ENCODE measurements at places on chromosomes 5 and 9.

DNA sequence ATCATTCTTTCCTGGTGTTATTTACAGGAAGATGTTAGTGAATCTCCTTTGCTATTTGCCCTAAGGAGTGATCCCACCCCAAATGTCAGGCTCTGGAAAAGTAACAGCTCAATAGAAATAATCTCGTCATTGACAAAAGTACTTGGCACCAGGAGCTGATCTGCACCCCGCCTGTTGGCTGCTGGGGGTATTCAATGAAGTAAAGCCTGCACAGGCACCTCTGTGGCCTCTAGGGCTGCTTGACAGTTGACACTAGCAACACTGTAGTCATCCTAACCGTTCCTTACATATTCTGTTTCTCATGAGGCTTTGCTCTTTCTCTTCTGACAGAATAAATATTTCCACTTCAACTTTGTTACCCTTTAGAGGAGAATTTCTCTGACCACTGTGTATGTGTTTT is 103.4 kb downstream of the DOCK2 start:
- H3K27me3 ChIP-seq, result no peaks in the 10 kb centered on the region
- peaks cover 15% of the 10 kb centered on the region for H3K4me1 ChIP-seq
- H3K27ac ChIP-seq, result no peak overlapping the region
- DNase-seq, result no peak

DNA sequence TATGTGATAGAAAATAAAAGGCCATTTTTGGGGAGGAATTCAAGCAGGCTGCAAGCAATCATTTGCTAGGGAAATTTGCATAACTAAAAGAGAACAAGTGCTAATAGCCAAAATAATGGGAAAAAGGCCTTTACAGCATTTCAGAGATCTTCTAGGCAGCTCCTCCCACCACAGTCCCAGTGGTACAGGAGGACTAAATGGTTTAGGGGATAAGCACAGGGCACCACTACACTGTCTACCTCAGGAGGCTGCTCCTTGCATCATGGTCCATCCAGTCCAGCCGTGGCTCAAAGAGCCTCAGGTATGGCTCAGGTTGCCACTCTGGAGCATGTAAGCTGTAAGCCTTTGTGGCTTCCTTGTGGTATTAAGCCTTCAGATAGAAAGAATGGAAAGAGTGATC is 485.6 kb downstream of the PDE4D start:
- H3K27me3 ChIP-seq, result no peaks in the 10 kb centered on the region
- no peaks in the 10 kb centered on the region for H3K4me1 ChIP-seq
- H3K36me3 ChIP-seq, result no peaks in the 10 kb centered on the region

- H3K4me1 ChIP-seq, result peaks cover 25% of the 10 kb centered on the region
- DNase-seq, result no peak
- no peaks in the 10 kb centered on the region for H3K27me3 ChIP-seq
- no peak overlapping the region for H3K4me3 ChIP-seq
These were observed 76.2 kb downstream of the NRG2 start for GRCh38 chr5:139966856-139967255.

GRCh38 chr9:17230646-17231045 is 95.8 kb downstream of the CNTLN start:
- H3K4me1 ChIP-seq, result no peaks in the 10 kb centered on the region
- H3K27ac ChIP-seq, result no peak overlapping the region
- no peak overlapping the region for H3K4me3 ChIP-seq
- H3K36me3 ChIP-seq, result no peaks in the 10 kb centered on the region

- no peak overlapping the region for H3K4me3 ChIP-seq
- no peaks in the 10 kb centered on the region for H3K27me3 ChIP-seq
- H3K36me3 ChIP-seq, result no peaks in the 10 kb centered on the region
- H3K4me1 ChIP-seq, result peaks cover 18% of the 10 kb centered on the region
These were observed 112.8 kb upstream of the SHB start for GRCh38 chr9:38181866-38182265.

- DNase-seq, result no peak
- H3K4me3 ChIP-seq, result no peak overlapping the region
- H3K27ac ChIP-seq, result no peak overlapping the region
- no peaks in the 10 kb centered on the region for H3K27me3 ChIP-seq
- no peaks in the 10 kb centered on the region for H3K36me3 ChIP-seq
These were observed 198.7 kb downstream of the CHSY3 start for GRCh38 chr5:130102960-130103359.

DNA sequence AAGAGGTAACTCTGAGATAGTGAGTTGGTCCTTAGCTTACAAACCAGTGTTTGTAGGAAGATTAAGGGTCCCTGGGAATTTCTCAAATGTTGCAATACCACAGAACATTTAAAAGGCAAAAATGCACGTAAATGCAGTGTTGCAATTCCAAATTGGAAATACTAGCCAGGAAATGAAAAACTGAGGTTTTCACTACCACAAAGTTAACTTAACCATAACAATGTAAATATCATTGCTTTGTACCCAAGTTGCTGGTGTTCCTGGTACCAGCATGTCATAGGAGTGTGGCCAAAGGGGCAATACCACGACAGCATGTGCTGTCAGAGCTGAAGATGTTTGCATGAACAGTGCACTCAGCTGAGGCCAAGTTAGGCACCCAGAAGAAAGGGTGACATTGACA is 382.9 kb downstream of the GLIS3 start:
- H3K27me3 ChIP-seq, result no peaks in the 10 kb centered on the region
- DNase-seq, result no peak
- H3K4me1 ChIP-seq, result no peaks in the 10 kb centered on the region

DNA sequence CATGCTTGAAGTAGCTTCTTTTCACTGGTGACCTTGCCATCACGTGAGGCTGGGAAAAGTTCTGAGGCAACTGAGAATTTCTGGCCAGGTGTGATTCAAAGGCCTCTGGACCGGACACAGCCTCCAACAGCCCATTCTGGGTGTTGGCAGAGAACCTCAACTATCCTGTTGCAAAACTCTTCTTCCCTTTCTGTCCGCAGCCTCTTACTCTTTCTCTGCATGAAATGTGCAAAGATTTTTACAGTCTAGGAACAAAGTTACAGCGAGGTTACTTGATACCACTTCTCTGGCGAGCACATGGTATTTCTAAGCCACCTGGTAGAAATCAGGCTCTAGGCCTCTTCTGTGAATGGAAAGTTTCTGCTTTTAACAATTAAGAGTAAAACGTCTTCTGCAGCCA is 79.2 kb downstream of the FREM1 start:
- H3K4me1 ChIP-seq, result no peaks in the 10 kb centered on the region
- no peak overlapping the region for H3K27ac ChIP-seq
- no peaks in the 10 kb centered on the region for H3K36me3 ChIP-seq

GRCh38 chr5:97874491-97874890 is 691.4 kb upstream of the RIOK2 start:
- no peak overlapping the region for H3K27ac ChIP-seq
- H3K36me3 ChIP-seq, result no peaks in the 10 kb centered on the region
- no peak overlapping the region for H3K4me3 ChIP-seq
- no peak for DNase-seq
- no peaks in the 10 kb centered on the region for H3K4me1 ChIP-seq
- H3K27me3 ChIP-seq, result no peaks in the 10 kb centered on the region

DNA sequence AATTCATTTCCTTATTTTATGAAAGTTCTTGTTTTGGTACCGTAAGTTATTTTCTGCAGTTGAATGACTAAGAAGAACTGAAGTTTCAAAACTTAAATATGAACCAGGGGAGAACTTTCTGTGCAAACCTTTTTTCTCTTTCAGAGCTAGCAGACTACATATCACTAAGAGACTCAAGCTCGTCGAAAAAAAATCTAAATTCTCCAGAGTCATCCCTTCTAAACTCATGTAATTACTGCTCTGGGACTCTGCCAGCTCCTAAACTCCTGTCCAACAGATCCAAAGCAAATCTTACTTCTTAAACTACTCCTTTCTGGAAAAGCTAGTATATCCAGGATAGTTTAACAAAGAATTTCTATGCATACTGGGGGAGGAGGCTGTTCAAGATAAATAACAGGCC is 87.0 kb upstream of the NR5A1 start:
- no peaks in the 10 kb centered on the region for H3K27me3 ChIP-seq
- no peaks in the 10 kb centered on the region for H3K36me3 ChIP-seq
- H3K4me3 ChIP-seq, result 0 out of 2 replicates have a peak overlapping the region, but pooled peaks have one; percentile 3
- H3K27ac ChIP-seq, result 0 out of 2 replicates have a peak overlapping the region, but pooled peaks have one; percentile 52
- no peak for DNase-seq

GRCh38 chr5:166823360-166823759 is 1468.1 kb upstream of the WWC1 start:
- no peaks in the 10 kb centered on the region for H3K36me3 ChIP-seq
- no peak overlapping the region for H3K4me3 ChIP-seq
- H3K27me3 ChIP-seq, result no peaks in the 10 kb centered on the region
- no peaks in the 10 kb centered on the region for H3K4me1 ChIP-seq
- no peak for DNase-seq

GRCh38 chr9:38181232-38181631 is 112.2 kb upstream of the SHB start:
- no peaks in the 10 kb centered on the region for H3K27me3 ChIP-seq
- no peaks in the 10 kb centered on the region for H3K36me3 ChIP-seq
- no peak for DNase-seq
- H3K4me1 ChIP-seq, result peaks cover 18% of the 10 kb centered on the region
- H3K27ac ChIP-seq, result no peak overlapping the region

DNA sequence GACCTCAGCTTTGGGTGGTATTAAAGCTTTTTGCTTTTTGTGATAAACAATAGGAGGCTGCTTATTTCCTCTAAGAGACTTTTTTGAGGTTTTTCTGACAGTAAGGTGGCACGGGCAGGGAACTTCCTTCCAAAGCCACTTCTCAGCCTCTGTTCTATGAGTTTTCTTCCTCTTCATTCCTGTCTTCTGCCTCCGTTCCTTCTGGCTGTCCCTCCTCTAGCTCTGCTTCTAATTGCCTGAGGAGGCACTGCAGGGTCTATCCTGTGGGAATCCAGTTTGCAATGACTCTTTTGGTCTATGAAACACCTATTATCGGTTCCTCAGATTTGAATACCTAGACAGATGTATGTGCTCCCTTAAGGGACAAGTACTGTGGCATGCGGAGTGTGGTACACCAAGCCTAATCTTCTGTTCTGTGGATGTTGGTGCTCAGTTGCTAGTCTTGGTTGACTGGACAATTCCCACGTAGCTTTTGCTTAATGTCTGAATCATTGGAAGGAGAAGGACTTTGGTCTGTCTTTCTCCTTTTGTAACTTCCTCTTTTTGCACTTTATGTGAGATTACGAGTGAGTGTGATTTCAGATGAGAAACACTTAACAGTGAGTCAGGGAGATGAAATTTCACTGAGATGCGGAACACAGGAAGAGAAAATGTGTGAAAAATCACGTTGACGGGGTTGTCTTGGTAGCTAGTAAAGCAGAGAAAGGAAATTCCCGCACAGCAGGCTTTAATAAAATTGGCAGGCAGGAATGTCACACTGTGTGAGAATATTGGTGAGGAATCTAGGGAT is 305.2 kb downstream of the EFNA5 start:
- no peaks in the 10 kb centered on the region for H3K36me3 ChIP-seq
- no peaks in the 10 kb centered on the region for H3K27me3 ChIP-seq
- peaks cover 21% of the 10 kb centered on the region for H3K4me1 ChIP-seq
- peak; percentile 92 for DNase-seq

- H3K4me1 ChIP-seq, result no peaks in the 10 kb centered on the region
- no peaks in the 10 kb centered on the region for H3K36me3 ChIP-seq
- no peak overlapping the region for H3K4me3 ChIP-seq
- no peak for DNase-seq
- H3K27me3 ChIP-seq, result no peaks in the 10 kb centered on the region
- no peak overlapping the region for H3K27ac ChIP-seq
These were observed 541.1 kb downstream of the DNAH5 start for GRCh38 chr5:13403351-13403750.

GRCh38 chr9:13746876-13747275 is 467.4 kb upstream of the MPDZ start:
- no peaks in the 10 kb centered on the region for H3K36me3 ChIP-seq
- no peaks in the 10 kb centered on the region for H3K27me3 ChIP-seq
- H3K4me1 ChIP-seq, result no peaks in the 10 kb centered on the region
- no peak for DNase-seq
- H3K27ac ChIP-seq, result no peak overlapping the region

DNA sequence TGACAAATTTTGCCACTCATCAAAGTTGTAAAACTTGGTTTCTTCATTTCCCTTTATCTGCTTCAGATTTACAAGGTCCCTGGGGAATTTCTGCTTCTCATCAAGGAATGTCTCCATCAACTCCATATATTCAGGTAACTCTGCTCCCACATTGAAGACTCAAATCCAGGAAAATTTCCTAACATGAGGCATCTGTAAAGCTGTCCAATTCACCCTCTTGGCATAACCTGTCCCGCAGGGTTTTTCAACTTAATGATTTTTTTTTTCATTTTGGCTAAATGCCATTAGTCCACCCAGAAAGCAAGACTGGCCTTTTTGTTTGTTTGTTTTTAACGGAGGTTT is 50.2 kb upstream of the SLC30A5 start:
- 0 out of 2 replicates have a peak overlapping the region, but pooled peaks have one; percentile 60 for H3K4me3 ChIP-seq
- no peaks in the 10 kb centered on the region for H3K27me3 ChIP-seq
- no peaks in the 10 kb centered on the region for H3K36me3 ChIP-seq
- DNase-seq, result no peak
- H3K4me1 ChIP-seq, result no peaks in the 10 kb centered on the region

- H3K36me3 ChIP-seq, result no peaks in the 10 kb centered on the region
- peaks cover 17% of the 10 kb centered on the region for H3K4me1 ChIP-seq
- DNase-seq, result no peak
These were observed 5.9 kb upstream of the RHOBTB3 start for GRCh38 chr5:95725071-95725820.

- H3K4me3 ChIP-seq, result no peak overlapping the region
- no peaks in the 10 kb centered on the region for H3K36me3 ChIP-seq
- H3K4me1 ChIP-seq, result no peaks in the 10 kb centered on the region
- H3K27ac ChIP-seq, result no peak overlapping the region
- no peaks in the 10 kb centered on the region for H3K27me3 ChIP-seq
These were observed 233.5 kb upstream of the ELL2 start for GRCh38 chr5:96195123-96195522.

DNA sequence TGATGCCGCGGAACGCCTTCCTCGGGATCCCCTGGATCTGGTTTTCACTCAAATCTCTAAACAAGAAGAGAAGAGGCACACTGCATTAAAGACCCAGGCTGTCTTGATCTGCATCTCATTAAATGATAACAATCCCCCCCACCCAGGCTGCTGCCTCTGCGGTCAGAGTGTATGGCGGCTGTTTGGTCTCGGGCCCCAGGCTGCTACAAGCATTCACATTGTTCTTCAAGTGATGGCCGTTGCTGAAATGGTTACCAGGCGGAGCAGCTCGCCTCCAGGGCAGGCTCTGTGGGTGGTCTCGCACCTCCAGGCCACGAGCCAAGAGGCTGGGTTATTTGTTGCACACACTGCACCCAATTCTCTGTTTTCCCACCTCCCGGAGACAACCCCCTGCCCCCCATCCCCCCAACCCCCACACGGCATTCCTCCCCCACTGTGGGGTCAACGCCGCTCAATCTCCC is 304.1 kb upstream of the PANK3 start:
- peaks cover 5% of the 10 kb centered on the region for H3K4me1 ChIP-seq
- H3K27me3 ChIP-seq, result no peaks in the 10 kb centered on the region
- DNase-seq, result no peak
- no peak overlapping the region for H3K27ac ChIP-seq
- H3K4me3 ChIP-seq, result no peak overlapping the region

- H3K4me3 ChIP-seq, result no peak overlapping the region
- 0 out of 2 replicates have a peak, but pooled peaks cover 1% of the 10 kb centered on the region for H3K27me3 ChIP-seq
- H3K27ac ChIP-seq, result no peak overlapping the region
- H3K4me1 ChIP-seq, result peaks cover 3% of the 10 kb centered on the region
- no peaks in the 10 kb centered on the region for H3K36me3 ChIP-seq
These were observed 5.2 kb upstream of the SPINK4 start for GRCh38 chr9:33234511-33235467.

Measured in GM12878 (cell line).